ENCODE measurements at places on chromosomes 1 and 21. TPM values are rescaled to one million over a fixed set of nuclear protein-coding genes. Genes with fewer than 3 reads are reported as not detected.

Gene REG4
- not detected for total RNA-seq

GRCh38 chr1:170049176-170049800 lies 25.2 kb downstream of the KIFAP3 start:
- no peak for DNase-seq

DNA sequence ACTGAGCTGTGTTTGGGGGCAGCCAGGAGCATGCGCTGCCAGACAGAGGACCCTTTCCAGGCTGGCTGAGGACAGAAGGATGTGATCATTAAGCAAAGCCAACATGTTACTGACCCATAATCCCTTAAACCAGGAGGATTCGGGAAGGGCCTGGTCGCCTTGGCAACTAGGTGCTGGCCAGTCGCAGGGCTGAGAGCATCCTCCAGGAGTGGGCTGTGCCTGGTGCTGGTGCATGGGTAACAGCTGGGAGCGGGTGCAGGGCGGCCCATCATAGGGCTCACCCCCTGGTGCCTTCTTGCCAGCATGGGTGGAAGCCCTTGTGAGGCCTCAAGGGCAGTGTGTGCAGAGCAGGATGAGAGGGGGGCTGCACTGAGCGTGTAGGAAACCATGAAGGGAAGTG lies 17.2 kb downstream of the CDK18 start:
- no peak for DNase-seq

GRCh38 chr1:12473596-12474362 lies 144.2 kb downstream of the DHRS3 start:
- no peak for DNase-seq

All from uterus (tissue), 4 donors.